ENCODE measurements at places on chromosomes 4 and X. TPM values are rescaled to one million over a fixed set of nuclear protein-coding genes. Genes with fewer than 3 reads are reported as not detected.
A peak's percentile ranks its signal among the peaks of the same experiment; 100 is the strongest.

Gene UGDH
- total RNA-seq, result 18.2 TPM

GRCh38 chr4:20319825-20320612, 68.3 kb downstream of the SLIT2 start:
- no peaks in the 10 kb centered on the region for H3K36me3 ChIP-seq
- no peak overlapping the region for H3K4me3 ChIP-seq
- no peaks in the 10 kb centered on the region for H3K4me1 ChIP-seq

DNA sequence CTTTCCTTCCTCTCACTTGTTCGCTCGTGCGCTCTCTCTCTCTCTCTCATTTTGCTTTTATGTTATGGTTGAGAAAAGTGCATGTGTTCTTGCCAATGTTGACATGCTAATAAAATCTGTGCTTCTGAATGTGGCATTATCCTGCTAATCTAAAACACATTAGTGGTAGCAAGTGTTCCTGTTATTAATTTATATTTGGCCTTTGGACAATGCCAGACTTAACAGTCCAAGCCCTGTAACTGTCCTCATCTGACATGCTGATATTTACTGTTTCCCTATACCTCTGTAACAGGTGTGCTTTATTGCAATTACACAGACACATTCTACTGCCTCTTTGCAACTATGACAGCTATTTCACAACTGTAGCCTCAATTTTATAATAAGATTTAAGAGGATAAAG, 2.7 kb downstream of the PPARGC1A start:
- H3K36me3 ChIP-seq, result no peaks in the 10 kb centered on the region
- H3K27ac ChIP-seq, result no peak overlapping the region
- H3K27me3 ChIP-seq, result peaks cover 6% of the 10 kb centered on the region
- no peak overlapping the region for H3K4me3 ChIP-seq
- H3K4me1 ChIP-seq, result peaks cover 4% of the 10 kb centered on the region

Gene ZAR1
- total RNA-seq, result not detected

DNA sequence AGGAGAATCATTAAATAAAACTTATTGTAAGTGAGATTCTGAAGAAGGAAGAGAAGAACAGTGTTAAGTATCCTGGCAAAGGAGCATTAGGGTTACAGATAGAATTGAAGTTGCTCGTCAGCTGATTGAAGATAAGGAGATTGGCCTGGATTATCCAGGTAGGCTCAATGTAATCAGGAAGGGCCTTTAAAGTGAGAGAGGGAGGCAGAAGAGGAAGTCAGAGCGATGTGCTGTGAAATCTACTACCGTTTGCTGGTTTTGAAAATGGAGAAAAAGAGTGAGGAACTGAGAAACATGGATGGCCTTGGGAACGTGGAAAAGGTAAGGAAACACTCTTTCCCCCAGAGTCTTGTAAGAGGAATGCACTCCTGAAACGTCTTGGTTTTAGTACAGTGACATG, 245.7 kb downstream of the ANTXR2 start:
- H3K36me3 ChIP-seq, result no peaks in the 10 kb centered on the region
- H3K4me3 ChIP-seq, result no peak overlapping the region

- peaks cover 39% of the 10 kb centered on the region for H3K27me3 ChIP-seq
- no peaks in the 10 kb centered on the region for H3K36me3 ChIP-seq
- H3K4me1 ChIP-seq, result peaks cover 6% of the 10 kb centered on the region
- DNase-seq, result no peak
- H3K4me3 ChIP-seq, result peak overlapping the region; percentile 78
Observed at GRCh38 chr4:74037076-74037955, 1.2 kb downstream of the CXCL3 start.

Gene KLF8
- total RNA-seq, result 2.9 TPM

- peak; percentile 87 for DNase-seq
- H3K27me3 ChIP-seq, result no peaks in the 10 kb centered on the region
- H3K4me3 ChIP-seq, result peak within 1 kb of the TSS; percentile 96
- H3K36me3 ChIP-seq, result peaks cover 12% of the 10 kb centered on the region
- peaks cover 16% of the 10 kb centered on the region for H3K4me1 ChIP-seq
Observed at GRCh38 chrX:48696301-48696908, at the start of gene SUV39H1. Gene SUV39H1 (plus strand): TSS chrX:48696734. CDS start chrX:48696785, 51 bp downstream.

All from activated naive CD8-positive, alpha-beta T cell treated with anti-CD3 and anti-CD28 coated beads, Interleukin-2, amount 10 ng/mL, durations not matched to agents 7 days and 5 days (primary cell).